ENCODE measurements at places on chromosomes 2 and 18.

- DNase-seq: no peak
Measured at GRCh38 chr2:215454519-215455246, 18.8 kb upstream of the FN1 start.

- no peak for DNase-seq
Measured at GRCh38 chr2:32212295-32212694, 46.6 kb downstream of the SLC30A6 start.

- no peak for DNase-seq
Measured at GRCh38 chr2:16314001-16314400, 351.6 kb downstream of the CYRIA start.

DNA sequence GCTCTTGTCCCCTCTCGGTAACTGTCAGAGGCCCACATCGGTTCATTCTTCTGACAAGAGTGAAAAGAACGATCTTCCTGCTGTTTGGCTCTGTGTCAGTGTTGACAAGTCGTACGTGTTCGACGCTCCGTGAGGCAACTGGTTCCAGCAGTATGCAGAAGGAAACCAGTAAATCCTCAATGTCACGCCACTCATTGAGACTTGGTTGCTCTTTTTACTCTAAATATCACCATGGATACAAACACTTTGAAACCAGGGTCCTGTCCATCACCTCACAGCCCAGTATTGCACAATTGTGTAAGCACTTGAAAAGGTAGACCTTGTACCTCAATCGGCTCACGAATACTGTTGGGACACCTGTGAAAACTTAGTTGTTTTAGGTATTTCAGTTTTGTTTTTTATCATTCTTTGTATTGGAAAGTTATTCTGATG lies 136.4 kb downstream of the ZNF407 start:
- no peak for DNase-seq

- no peak for DNase-seq
Measured at GRCh38 chr2:181234487-181234891, 222.7 kb upstream of the ITGA4 start.

Data from NCI-H2107 (cell line).